ENCODE measurements at places on chromosomes 16 and 17.

DNA sequence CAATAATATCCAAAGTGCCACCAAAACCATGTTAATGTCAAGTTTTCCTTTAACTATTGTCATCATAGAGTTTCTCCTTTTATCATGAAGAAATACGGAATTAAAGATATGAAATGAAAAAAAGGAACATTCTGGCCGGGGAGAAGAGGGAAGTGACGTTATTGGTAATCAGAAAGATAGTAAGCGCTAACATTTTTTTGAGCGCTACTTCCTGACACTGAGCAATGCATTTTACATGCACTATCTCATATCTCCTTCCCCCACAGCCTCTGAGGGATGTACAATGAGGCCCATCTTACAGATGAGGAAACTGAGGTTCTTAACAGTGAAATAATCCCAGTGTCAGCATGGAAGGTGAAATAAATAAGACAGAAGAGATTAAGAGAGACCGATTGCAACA, 410.9 kb downstream of the SOX9 start:
- DNase-seq, result no peak

- DNase-seq, result no peak
Observed at GRCh38 chr17:10821770-10822169, 16.1 kb downstream of the PIRT start.

DNA sequence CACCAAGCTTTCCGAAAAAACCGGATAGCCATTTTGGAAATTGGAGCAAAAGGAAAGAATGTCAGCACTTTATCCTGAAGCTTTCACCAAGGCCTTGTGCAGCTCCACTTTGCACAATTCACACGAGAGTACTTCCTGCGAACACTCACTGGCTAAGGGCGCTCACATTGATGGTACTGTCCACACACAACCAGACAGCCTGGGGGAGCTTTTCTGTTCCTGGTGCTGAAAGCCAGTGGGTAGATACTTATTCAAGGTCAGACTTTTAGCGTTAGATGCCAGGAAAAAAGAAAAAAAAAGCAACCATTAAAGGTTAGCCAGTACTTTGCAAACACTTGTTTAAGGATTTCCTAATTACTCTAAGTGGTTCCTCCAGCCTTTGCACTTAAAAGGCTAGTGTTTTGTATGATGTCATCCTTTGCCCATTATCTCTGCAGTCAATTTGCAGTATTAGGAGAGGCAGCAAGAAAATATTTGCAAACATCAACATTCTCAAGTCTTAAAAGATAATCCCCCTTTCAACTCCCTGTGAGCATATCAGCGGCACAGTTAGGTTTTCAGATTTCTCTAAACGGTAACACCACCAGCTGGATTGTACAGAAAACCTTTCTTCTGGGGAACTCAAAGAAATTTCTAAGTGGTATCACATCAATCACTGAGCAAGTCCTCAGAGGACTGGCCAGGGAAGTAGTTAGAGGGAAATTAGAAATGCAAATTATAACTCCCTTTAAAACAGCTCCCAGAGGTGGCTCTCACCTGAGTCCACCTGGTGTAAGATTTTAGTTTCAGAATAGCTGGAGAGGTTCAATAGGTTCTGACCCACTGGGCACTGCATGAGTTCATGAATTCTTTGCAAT, 243.4 kb upstream of the IRX5 start:
- no peak for DNase-seq

DNA sequence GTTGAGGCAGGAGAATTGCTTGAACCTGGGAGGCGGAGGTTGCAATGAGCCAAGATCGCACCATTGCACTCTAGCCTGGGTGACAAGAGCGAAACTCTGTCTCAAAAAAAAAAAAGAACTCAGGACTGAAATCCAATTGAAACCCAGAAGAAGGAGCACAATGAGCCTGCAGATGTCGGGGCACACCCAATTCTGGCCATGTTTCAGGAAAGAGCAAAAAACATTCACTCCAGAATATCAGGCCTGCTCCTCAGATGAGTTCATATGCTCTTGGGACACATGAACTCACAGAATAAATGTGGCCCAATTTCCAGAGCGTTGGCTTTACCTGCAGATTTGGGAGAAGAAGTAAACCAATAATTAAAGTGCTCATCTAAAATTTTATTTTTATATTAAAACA, 3.0 kb upstream of the CMTM2 start:
- no peak for DNase-seq

DNA sequence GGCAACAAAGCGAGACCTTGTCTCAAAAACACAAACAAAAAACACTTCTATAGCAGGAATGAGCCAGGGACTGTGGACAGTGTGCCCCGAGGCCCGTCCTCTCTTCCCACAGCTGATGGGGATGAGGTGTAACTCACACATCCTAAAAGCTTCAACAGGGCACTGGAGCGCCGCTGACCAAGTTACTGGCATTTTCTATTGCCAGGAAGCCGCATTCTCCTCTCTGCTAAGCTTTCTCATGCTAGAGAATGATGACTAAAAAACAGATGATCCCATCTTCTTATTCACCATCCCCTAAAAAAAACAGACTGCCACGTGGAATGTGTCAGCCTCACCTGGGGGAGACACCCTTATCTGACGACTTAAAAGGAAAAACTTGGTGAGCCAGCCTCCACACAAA, 16.3 kb downstream of the CARHSP1 start:
- no peak for DNase-seq

- no peak for DNase-seq
Observed at GRCh38 chr16:53695070-53695469, 8.6 kb downstream of the RPGRIP1L start.

GRCh38 chr17:35889818-35890773, 9.9 kb upstream of the CCL5 start:
- DNase-seq, result no peak

DNA sequence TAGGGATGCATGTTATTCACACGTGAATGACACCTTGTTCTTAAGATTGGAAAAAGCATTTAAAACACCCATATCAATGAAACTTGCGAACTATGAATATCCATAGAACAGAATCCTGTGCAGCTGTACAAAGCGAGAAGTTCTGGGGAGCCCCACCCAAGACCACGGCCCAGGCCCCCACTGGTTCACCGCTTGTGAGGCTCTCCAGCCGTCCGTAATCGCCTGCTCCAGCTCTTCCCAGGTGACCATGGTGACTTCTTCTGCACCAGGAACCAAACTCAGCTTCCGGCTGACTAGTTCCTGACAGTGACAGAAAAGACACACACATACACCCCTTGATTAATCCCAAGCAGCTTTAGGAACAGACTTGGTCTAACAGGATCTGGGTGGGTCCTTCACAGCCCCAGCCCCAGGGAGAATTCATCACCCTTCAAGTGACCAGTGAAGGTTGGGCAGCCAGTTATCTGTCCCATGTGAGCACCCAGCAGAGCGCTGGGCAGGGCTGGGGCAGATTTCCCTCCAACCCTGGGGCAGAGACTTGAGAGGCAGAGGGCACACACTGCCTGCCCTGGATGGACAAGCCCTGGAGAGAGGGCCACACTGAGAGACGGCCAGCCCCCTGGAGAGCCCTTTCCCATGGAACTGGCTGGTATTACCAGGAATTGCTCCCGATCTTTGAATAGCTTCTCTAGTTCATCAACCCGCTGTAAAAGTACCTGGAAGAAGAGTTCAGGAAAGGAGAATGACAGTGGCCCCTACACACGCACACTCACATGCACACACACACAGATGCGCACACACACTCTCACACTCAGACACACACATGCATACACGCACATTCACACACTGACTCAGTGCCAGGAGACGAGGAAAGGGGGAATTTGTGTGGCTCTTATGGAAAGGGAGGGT, 3.6 kb downstream of the QRICH2 start:
- DNase-seq, result no peak

DNA sequence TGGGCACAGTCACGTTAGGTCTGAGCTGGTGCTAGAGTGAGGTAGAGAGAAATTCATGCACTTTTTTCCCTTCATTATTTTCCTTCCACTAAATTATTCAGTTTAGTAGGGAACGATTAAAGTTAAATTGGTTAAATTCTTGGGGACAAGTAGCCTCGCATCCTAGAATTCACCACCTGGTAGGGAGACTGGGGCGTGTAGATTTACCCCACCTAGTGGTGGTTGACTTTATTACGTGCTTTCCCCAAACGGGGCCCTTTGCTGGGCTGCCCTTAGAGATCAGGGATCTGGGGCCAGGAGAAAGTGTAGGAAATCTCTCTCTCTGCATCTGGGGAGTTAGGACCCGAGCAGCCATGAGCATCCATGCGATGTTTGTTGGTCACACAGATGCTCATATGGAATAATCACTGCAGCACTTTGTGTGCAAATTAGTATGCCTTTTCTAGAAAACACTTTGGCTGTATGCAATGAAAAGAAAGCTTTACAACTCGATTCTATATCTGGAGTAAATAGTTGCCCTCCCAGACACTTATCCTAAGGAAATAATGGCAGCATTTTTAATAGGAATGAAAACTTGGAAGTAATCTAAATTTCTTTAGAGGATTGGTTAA, 107.0 kb downstream of the PLCG2 start:
- DNase-seq, result no peak

DNA sequence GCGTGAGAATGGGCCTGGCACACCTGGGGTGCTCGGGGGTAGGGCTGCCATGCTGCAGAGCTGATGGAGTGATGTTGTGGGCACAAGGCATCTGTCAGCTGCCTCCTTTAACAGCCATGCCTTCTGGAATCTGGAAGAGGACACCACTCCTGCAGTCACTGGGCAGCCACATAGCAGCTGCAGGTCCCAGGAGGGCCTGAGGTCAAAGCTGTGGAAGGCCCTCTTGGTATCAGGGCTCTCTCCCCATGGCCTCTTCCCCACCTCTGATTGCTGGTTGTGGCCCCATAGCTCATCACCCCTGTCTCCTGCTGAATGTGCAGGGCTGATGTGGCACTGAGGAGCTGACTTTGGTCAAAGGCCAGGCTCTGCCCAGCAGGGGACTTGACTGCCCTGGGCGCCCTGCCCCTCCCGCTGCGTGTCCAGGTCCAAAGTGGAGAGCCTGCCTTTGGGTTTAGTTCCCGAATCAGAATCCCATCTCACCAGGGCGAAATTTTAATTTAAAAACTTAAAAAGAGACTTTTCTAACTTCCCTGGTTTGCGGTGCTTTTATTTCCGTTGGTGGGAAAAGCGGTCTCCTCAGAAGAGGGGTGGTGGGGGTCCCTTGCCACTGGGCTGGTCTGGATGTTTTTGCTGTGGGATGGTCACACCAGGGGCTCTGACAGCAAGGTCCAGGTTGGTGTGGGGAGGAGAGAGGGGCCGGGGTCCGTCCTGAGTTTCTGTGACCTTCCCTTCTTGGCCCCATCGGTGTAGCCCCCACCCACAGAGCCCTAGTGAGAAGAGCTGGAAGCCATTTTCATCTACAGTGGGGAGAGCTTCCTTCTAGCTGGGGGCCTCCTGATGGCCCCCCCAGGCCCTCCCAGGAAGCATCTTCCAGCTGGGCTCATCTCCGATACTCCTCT, 5.9 kb downstream of the UBALD2 start:
- DNase-seq, result no peak

GRCh38 chr16:84550096-84550495, 45.6 kb upstream of the MEAK7 start:
- DNase-seq, result no peak

- DNase-seq, result no peak
Observed at GRCh38 chr16:46968063-46968435, 5.4 kb downstream of the DNAJA2 start.

GRCh38 chr16:4689864-4690704, 3.3 kb upstream of the NUDT16L1 start:
- no peak for DNase-seq

- DNase-seq, result no peak
Observed at GRCh38 chr17:40293363-40293762, 5.7 kb downstream of the CDC6 start.

DNA sequence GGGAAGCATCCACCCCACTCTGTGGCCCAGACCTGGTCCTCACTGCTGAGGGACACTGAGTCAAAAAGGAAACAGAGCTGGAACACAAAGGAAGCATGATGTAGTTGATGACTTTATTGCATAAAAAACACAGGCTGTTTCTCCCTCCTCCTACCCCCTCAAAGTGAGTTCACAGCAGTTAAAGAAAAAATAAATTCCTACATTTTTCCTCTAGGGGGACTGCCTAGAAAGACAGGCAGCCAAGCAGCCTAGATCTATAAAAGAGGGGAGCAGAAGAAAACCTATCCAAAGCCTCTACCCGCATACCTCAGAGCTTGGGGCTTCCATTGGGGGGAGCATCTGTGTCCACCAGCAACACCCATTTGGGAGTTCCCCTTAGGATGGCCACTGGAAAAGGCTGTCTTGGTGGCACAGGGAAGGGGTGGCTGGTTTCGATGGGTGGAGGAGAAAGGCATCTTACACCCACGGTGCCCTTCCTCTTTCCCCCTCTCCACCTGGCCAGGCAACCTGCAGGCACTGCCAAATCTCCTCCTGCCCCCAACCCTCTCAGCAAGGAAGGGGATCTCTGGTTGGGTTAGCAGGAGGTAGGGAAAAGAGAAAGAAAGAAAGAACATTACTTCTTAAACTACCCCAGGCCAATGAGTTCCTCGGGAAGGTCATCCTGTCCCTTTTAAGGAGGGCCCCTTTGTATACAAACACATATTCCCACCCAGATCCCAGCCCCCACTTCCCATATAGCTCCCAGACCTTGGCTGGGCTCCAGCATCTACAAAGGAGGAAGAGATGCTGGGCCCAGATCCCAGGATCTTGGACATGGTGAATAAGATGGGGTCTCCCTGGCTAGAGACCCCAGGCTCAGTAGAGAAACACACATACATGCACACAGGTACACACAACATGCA, 4.0 kb upstream of the SCRN2 start:
- no peak for DNase-seq

GRCh38 chr17:30922235-30923030, 688 bp downstream of the ADAP2 start:
- no peak for DNase-seq

GRCh38 chr17:49210158-49211029, at the start of the genes ABI3 and GNGT2:
TSS of gene ABI3 (plus strand) at chr17:49210707. CDS start at chr17:49210725, 18 bp downstream.
TSS of gene GNGT2 (minus strand) at chr17:49210574. CDS start at chr17:49207422, 3,152 bp downstream.
- peak; percentile 71 for DNase-seq

DNA sequence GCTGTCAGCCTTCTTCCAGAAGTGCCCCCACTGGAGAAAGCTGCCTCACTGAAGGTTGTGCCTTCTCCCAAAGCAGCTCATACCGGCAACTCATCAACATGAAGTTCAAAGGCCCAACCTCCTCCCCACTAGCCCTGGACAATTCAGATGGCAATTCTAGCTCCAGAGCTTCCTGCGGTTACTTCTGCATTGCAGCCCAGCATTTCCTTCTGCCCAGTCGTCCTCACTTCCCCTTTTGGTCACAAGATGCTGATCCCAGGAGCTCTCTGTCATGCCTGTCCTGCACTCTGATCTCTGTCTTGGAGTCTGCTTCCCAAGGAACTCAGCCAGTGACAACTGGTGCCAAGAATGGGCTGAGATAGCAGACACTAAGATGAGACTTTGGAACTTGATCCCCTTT, 178.2 kb upstream of the SOX9 start:
- no peak for DNase-seq

DNA sequence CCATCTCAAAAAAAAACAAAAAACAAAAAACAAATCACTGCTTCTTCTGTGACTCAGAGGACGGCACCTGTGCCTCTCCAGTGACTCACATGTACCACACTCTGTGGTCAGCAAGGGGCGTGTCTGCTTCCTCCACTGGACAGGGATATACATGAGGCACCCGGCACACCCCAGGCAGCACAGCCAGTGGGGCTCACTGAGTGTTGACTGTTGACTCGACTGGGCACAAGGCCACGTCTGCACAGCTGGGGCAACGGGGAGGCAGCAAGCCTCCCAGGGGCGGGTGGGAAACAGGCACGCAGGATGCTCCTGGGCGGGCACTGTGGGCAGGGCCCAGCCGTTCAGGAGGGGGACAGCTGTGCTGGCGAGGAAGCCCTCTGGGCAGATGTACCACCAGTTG, 64.1 kb downstream of the TIMM22 start:
- no peak for DNase-seq

- DNase-seq, result no peak
Observed at GRCh38 chr16:70511833-70512232, 11.5 kb downstream of the COG4 start.

GRCh38 chr17:59830846-59831486, 61.8 kb downstream of the TUBD1 start:
- DNase-seq, result no peak

GRCh38 chr16:30482366-30482765, 9.8 kb downstream of the ITGAL start:
- DNase-seq, result no peak

Data from activated CD4-positive, alpha-beta T cell treated with anti-CD3 and anti-CD28 coated beads, Interleukin-2, amount 50 U/mL, for 24 hours (primary cell).